ENCODE measurements at places on chromosomes 12 and 14.
A peak's percentile ranks its signal among the peaks of the same experiment; 100 is the strongest.

DNA sequence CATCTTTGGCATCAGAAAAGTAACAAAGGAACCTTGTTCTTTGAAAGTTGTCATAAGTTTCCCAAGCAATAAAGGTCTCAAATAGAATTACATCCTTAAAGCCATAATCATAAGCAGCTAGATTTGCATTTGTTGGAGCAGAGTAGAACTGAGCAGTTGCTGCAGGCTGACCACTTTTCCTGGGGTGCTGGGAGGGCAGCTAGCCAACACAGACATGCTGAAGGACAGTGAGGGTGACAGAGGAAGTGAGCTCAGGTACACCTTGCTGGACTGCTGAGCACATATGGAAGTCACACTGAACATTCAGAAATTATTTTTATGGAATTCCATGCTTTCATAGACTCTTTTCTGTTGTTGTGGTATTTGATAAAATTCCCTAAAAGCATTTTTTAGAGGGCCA, 66.2 kb downstream of the MARK3 start:
- no peak for DNase-seq

DNA sequence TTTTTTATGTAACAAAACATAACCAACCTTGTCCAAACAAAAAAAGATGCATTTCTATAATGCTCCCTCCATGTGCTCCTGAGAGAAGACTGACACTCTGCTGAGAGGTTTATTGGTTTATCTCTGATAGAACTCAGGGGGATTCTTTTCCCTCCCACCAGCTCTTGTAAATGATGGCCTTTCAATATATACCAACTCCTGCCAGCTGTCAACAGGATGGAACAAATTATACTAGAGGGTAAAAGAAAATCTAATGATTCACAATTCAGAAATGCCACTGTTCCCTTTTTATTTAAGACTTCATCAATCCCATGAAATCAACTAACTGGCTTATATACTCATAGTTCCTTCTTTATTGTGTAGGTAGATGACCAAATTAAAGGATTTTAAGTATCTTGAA, 25.4 kb downstream of the PSMC1 start:
- no peak for DNase-seq

GRCh38 chr12:106903241-106903945, 52.3 kb upstream of the TMEM263 start:
- peak; percentile 81 for DNase-seq

- DNase-seq, result no peak
These were observed 41.5 kb upstream of the FERMT2 start for GRCh38 chr14:52992236-52992870.

DNA sequence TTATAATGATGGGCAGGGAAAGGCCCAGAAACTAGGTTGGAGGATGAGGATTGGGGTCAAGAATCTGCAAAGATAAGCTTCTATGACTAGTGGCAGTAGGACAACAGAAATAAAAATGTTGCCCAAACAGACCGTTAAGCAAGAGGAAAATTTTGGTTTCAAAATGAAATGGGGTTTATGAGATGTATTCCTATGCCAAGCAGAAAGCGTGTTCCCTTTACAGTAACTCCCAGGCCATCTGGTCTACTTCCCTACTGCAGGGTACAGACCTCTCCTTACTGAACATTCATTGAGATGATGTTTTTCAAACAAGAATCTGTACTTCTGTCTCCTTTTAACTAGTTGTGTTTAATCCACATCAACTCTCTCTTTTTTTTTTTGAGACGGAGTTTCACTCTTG, 20.4 kb upstream of the TMEM229B start:
- DNase-seq, result no peak

- DNase-seq, result no peak
These were observed 316.4 kb downstream of the ZFP36L1 start for GRCh38 chr14:68476212-68477109.

Measured in activated naive CD8-positive, alpha-beta T cell treated with anti-CD3 and anti-CD28 coated beads for 36 hours (primary cell).